ENCODE measurements at places on chromosomes 5 and 9.

GRCh38 chr9:15278091-15278687 lies 28.8 kb downstream of the TTC39B start:
- no peak for DNase-seq

GRCh38 chr5:1642221-1642620 lies 118.5 kb upstream of the LPCAT1 start:
- DNase-seq: no peak

DNA sequence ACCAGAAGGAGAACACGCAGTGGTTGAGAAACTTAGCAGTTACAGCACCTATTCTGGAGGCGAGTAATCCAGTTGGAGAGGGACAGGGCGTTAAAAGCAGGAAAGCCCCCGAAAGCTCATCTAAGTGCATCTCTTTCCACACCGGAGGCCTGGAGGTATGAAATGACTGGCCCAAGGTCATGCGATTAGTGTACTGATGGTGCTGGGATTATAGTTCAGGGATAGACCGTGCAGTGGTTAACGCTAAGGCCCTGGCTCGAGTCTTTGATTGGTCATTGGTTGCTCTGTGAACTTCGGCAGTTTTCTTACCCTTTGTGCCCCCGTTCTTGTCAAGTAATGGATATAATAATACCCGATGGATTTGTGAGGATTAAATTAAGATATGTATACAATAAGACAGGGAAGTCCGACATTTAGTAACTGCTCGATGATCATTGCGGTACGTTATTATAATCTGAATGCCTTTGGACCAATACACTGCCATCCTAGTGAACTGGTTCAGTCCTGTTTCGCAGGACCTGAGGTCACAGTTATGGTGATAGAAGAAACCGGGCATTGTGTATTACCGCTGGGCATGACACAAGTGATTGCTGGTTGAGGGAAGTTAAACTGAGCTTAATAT lies 960 bp downstream of the CANX start:
- peak; percentile 10 for DNase-seq

- no peak for DNase-seq
These were observed 19.5 kb downstream of the C5orf52 start for GRCh38 chr5:157690690-157691433.

GRCh38 chr5:34570721-34571676 lies 85.1 kb upstream of the RAI14 start:
- DNase-seq: peak; percentile 85

DNA sequence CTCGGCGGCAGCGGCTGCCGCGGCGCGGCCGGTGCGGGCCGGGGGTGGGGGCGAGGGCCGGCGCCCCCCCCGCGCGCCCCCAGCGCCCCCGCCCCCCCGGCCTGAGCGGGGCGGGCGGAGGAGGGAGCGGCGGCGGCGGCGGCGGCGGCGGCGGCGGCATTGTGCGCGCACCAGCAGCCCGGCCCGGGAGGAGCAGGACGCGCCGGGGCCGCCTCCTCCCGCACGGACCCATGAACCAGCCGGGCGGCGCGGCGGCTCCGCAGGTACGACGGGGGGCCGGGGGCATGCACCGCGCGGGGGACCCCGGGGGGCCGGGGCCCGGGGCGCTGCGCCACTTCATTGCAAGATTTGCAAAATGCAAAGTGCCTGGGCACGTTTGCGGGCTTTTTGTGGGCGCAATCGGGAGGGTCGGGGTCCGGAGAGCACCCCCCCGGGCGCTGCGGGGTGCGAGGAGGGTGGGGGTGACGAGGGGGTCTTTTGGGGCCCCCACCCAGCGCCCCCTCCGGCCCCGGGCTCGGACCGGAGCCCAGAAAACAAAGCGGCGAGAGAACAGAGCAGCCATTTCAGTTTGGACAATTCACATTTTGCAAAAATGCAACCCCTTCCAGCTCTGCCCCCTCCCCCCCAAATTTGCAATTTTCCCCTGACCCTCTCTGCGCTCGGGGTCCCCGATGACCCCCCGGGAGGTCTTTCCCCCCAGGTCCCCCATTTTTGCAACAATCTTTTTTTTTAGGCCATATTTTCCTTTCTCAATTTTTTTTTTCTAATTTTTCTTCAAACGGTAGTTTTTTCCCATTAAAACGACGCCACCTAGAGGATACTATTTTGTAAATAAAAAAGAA lies at the start of gene ZNF618:
ZNF618 (plus strand) TSS at position 159 of the 842 bp plus-strand sequence; CDS start at position 231, 72 bp downstream.
- DNase-seq: peak; percentile 34

DNA sequence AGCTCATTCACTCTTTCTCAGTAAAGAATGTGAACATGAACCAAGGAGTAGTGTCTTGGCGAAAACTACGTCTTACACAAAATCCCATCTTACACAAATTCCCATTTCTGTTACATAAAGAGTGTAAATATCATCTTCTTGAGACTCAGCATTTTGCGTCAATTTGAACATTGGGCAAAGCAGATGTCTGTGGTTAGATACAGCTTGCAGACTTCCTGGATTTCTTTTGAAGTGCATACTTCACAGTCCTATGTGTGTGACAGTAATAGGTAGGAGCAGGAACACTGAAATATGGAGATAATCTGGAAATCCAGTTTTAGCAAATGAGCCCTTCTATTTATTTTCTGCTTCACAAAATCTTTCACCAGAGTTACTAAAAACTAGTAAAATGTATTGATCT lies 58.8 kb downstream of the C6 start:
- DNase-seq: no peak

DNA sequence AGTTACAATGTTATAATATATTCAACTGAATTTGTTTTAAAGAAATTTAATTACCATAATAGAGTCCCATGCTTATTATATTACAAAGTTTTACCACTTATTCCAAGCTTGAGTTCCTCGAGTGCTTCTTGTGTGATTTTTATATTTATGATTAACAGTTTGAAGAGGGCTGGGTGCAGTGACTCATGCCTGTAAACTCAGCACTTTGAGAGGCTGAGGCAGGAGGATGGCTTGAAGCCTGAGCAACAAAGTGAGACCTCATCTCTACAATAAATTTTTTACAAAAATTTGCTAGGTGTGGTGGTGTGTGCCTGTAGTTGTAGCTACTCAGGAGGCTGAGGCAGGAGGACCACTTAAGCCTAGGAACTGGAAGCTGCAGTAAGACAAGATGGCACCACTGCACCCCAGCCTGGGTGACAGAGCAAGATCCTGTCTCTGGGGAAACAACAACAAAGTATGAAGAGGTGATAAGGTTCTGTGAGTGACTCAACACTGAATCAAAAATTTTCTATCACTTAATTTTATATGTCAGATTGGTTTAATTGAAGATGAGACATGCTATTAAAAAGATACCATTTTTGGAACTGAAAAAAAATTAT lies 9.2 kb downstream of the POC5 start:
- peak; percentile 39 for DNase-seq

DNA sequence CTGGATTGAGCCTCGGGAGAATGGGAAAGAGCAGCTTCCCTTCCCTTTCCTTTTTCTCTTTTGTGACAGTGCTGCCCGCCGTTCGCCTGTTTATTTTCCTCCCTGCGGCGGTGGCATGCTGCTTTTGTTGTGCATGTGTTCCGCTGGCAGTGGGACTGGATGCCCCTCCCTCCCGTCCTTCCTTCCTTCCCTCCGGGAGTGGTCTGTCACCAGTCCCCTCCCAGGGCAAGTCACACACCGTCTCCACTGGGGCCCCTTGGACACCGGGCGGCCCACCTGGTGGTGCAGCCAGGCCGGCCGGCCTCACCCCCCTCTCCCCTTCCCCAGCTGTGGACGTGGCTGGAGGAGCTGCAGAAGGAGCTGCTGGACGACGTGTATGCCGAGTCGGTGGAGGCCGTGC lies 214.7 kb downstream of the TRIO start:
- DNase-seq: no peak

GRCh38 chr9:93091056-93091452 lies 5.0 kb upstream of the CARD19 start:
- no peak for DNase-seq

GRCh38 chr5:175561085-175561484 lies 82.7 kb downstream of the SFXN1 start:
- DNase-seq: no peak

- no peak for DNase-seq
These were observed 3.2 kb upstream of the RAPGEF1 start for GRCh38 chr9:131743096-131743495.
